Motor neuron (in vitro differentiated cells): ENCODE measurements at places on chromosomes 5 and 9. TPM values are rescaled to one million over a fixed set of nuclear protein-coding genes. Genes with fewer than 3 reads are reported as not detected.

The EQTN gene
- not detected in 2 replicates for total RNA-seq

The OGN gene
- 0.16 and 0.50 TPM in 2 replicates for total RNA-seq

The SHISAL2B gene
- 0.36 TPM in 1 of 2 replicates, not detected in the other for total RNA-seq

The KIF4B gene
- 0.58 and 0.81 TPM in 2 replicates for total RNA-seq

The LMAN2 gene
- 71.0 and 74.8 TPM in 2 replicates for total RNA-seq

The SOX30 gene
- 0.11 and 0.13 TPM in 2 replicates for total RNA-seq

The ORM2 gene
- not detected in 2 replicates for total RNA-seq

The ZNF782 gene
- 8.8 and 11.3 TPM in 2 replicates for total RNA-seq

The NXNL2 gene
- total RNA-seq, result 0.41 TPM in 1 of 2 replicates, not detected in the other

The PTGDS gene
- total RNA-seq, result 12.1 and 21.5 TPM in 2 replicates

The ADAMTS6 gene
- total RNA-seq, result 1.6 and 4.2 TPM in 2 replicates
